T-helper 1 cell (primary cell): ENCODE measurements at places on chromosomes 5 and 9.

- no peak for DNase-seq
Observed at GRCh38 chr5:143040622-143041021, 270.4 kb downstream of the ARHGAP26 start.

DNA sequence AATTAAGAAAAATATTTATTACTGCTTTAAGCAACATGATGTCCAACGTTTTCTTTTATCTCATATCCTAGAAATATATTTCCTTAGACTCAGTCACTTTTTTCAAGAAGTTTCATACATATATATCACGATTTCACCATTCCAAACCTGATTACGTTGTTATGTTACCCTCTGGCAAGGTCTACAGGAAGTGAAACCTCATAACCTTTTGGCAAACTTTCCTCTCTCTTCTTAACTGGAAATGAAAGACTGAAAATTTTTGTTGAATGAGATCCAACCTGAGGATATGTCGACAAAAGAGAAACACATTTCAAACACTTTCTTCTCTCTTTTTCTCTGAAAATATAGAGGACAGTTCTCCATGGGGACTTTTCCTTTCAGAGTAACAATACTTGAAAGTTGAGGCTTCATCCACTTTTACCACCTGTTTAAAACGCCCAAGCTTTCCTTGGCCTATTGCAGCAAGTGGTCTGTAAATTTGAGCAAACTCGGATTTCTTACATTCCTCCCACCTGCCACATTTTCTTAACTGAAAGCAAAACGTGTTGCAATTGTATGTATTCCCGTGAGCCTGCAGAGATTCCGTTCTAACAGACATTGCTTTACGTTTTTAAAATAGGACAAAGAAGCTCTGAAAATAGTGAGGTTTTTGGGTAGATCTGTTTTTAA, 298.1 kb downstream of the CETN3 start:
- no peak for DNase-seq

DNA sequence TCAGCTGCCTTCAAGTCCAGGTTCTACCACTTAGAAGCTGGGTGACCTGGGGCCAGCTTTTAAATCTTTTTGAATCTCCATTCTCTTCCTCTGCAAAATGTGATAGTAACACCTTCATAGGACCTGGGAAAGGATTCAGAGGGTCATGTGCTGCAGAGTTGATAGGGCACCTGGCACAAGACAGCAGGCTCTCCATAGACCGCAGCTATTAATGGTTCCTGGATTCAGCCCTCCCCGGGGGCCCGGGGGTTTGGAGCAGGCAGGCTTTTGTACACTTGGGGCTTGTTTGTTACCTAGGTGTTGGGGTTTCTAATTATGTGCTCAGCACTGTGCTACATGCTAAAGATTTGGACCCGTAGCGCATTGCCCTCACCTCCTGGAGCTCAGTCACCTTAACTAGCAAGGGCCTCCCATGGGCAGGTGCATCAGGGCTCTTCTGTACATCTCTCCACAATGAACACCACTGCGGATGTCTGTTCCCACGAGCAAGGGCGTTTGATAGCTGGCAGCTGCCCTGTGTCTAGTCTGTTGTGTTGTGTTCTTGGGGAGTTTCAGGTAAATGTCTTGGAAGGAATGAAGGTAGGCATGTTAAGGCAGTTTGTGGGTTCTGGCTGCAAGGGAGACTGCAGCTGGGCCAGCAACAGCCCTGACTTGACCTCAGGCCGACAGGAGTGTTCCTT, 12.1 kb downstream of the PRRC2B start:
- DNase-seq = no peak

DNA sequence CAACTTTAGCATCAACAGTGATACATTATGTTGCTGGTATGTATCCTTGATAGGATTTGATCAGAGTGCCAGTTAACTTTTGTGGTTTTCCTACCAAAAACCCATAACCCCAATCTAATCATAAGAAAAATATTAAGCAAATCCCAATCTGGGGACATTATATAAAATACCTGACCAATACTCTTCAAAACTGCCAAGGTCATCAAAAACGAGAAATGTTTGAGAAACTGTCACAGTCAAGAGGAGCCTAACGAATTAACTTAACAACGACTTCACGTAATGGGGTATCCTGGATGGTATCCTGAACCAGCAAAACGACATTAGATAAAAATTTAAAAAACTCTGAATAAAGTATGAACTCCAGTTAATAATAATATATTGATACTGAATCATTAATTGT, 51.7 kb upstream of the SRFBP1 start:
- DNase-seq = no peak

GRCh38 chr5:96079075-96079474, 117.4 kb upstream of the ELL2 start:
- peak; percentile 53 for DNase-seq

- no peak for DNase-seq
Observed at GRCh38 chr5:114467729-114468128, 105.9 kb downstream of the KCNN2 start.

DNA sequence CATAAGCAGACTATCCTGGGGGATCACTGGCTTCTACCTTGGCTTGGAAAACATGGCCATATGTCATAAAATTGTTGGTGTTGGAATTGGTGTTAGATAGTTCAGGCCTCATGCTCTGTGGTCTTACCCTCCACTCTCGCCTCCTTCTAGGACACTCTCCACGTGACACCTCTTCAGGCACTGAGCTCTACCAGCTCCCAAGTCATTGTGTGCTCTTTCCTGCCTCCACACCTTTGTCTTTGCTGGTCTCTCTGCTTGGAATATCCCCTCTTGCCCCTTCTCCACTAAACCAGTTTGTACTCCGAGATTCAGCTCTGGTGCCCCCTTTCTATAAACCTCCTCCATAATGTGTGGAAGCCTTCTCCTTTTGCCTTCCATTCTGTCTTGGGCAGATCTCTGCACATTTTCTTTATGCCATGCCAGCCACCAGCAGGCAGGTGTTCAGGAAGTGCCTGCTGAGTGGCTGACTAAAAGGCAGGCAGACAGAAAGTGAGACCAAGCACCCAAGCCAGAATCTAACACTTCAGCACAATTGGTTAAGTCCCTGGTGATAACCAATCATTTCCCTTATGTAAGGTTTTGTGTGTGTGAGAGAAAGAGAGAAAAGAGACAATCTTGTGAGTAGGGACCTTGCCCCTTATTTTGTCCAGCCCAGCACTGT, 37.7 kb downstream of the SAR1B start:
- no peak for DNase-seq

DNA sequence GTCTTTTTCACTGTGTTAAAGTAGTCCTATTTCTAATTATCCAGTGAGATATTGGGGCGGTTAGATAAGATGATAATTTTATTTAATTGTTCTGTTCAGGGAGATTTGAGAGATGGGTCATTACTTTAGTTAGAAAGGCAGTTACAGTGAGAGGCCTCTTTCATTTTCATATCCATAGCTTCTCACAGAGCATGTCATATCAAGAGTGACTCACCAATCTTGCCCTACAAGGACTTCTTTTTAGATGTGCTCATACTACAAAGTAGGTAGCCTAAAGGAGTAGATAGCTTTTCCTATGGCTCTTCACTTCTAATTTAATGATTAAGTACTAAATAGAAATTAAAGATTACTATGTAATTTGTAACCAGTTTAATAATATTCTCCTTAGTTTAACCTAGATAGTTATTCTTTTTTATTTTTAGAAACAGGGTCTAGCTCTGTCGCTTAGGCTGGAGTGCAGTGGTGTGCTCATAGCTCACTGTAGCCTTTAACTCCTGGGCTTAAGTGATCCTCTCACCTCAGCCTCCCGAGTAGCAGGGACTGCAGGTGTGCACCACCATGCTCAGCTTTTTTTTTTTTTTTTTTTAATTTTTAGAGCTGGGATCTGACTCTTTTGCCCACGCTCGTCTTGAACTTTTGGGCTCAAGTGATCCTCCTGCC, 71.0 kb downstream of the FER start:
- DNase-seq = no peak

GRCh38 chr5:174295702-174296436, 250.4 kb downstream of the NSG2 start:
- DNase-seq = no peak

- DNase-seq = no peak
Observed at GRCh38 chr5:54098267-54098666, 212.1 kb downstream of the ARL15 start.

- DNase-seq = no peak
Observed at GRCh38 chr5:108094800-108095199, 287.1 kb downstream of the FBXL17 start.

DNA sequence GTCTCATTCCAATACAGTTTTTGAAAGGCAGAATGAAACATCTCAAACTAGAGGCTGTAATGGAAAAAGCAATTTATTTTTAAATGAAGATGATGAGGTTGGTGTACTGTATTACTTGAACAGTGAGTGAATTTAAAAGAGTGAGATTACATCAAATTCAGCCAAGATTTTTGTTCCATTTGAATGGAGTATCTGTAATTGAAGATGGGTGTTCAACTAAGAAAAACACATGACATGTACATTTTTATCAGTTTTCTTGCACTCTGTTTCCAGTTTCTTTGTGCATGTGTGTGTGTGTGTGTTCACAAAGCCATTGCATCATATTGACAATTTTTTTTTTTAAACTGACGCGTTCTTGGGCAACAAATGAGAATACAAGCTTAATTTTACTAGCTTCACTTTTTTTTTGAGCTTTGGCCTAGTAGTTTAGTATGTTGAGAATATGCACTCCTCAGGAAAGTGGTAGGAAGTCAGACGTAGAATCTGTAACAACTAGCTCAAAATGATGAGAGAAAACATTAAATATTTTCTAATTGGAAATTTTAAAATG, 243.5 kb downstream of the MAST4 start:
- no peak for DNase-seq

- no peak for DNase-seq
Observed at GRCh38 chr5:172861461-172861860, 27.4 kb downstream of the ERGIC1 start.

- DNase-seq = no peak
Observed at GRCh38 chr5:118778941-118779340, 209.4 kb downstream of the DTWD2 start.

- DNase-seq = no peak
Observed at GRCh38 chr9:75184471-75184870, 96.2 kb downstream of the OSTF1 start.

DNA sequence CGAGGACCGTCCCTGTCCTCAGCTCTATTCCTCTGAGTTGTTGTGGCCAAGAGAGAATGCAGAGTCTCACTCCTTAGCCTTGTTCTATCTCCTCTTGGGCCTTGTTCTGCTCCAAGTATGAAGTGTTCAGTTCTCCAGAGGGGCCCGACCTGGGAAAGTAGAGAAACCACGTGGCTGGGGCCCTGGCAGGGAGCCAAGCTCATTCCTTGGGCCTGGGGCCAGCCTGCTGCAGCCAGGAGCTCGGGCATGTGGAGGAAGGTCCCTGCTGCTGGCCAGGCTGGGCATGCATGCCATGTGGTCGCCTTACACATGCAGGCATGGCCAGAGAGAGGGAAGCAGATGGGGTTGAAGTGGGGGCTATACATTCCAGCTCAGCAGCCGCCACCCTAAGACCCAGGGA, 60.7 kb downstream of the COL27A1 start:
- DNase-seq = no peak

GRCh38 chr5:135761746-135762145, 72.7 kb upstream of the SLC25A48 start:
- no peak for DNase-seq

DNA sequence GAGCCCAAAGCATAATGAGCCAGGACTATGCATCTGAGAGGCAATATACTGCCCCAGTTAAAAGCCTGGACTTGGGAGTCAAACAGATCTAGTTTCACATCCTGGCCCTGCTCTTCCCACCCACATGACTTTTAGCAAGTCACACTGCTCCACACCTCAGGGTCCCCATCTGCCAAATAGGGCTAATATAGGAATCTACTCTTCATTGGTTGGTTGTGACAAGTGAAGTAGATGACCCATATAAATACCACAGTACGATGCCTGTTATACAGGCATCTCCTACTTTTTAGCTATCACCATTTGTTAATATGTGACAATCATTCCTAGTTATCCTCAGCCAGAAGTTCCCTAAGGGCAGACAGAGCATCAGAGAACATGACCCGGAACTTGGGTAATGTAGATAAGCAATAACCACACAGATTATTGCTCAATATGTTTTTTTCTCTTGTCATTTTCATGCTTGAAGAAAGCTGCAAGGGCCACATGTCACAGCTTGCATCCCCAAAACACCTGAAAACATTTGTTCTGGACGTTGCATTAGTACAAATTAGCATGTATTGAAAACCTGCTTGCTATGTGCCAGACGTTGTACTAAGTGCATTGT, 20.4 kb downstream of the ADAM19 start:
- DNase-seq = no peak

- DNase-seq = no peak
Observed at GRCh38 chr5:90983148-90983547, 400.0 kb downstream of the ARRDC3 start.

GRCh38 chr5:109689740-109690241, at the start of gene MAN2A1:
TSS of gene MAN2A1 (plus strand) at chr5:109689927. CDS start at chr5:109690418, 491 bp downstream.
- DNase-seq = peak; percentile 68

- DNase-seq = no peak
Observed at GRCh38 chr5:178293400-178293799, 60.8 kb upstream of the PHYKPL start.

DNA sequence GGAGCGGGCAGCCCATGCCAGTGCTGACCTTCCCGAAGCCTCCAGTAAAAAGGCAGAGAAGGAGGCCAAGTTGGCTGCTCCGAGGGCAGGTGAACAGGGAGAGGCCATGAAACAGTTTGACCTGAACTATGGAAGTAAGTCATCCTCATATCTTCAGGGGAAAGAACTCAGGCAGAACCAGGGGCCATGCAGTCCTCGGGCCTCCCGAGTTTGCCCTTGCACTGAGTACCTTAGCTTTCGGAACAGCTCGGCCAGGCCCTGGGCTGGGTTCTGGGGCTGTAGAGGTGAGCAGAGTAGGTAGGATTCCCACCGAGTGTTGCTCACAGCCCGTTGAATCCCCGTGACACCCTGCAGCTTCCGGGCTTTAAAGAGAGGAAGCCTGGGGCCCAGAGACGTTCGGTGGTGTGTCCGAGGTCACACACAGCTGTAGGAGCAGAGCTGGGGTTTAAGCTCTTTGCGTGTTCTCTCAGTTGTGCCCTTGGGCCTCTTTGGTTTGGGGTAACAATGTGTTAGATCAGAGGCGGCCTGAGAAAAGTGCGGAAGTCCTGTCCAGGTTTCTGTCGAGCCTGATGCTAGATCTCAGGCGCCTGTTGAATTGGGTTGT, 24.8 kb upstream of the POMT1 start:
- no peak for DNase-seq

- DNase-seq = no peak
Observed at GRCh38 chr5:128085413-128085812, 1.8 kb downstream of the SLC12A2 start.

DNA sequence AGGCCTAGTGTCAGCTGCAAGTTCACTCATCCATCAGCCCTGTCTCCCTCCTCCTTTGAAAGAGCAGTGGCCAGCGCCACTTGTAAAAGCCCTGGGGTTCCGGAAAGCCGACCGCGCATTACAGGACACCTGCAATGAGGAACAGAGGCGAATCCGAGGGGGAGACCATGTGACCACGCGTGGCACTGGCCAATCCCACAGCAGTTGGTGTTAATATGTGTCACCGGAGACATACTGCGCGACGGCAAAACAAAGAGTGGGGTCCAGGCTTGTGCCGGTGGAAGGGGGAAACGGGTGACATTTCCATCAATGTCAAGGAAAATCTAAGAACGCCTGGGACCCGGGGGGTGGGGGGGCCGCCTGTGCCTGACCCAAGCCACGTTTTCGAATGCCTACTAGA, 480.8 kb downstream of the SPATA31A7 start:
- no peak for DNase-seq
